ENCODE measurements at places on chromosomes 1 and 21.

DNA sequence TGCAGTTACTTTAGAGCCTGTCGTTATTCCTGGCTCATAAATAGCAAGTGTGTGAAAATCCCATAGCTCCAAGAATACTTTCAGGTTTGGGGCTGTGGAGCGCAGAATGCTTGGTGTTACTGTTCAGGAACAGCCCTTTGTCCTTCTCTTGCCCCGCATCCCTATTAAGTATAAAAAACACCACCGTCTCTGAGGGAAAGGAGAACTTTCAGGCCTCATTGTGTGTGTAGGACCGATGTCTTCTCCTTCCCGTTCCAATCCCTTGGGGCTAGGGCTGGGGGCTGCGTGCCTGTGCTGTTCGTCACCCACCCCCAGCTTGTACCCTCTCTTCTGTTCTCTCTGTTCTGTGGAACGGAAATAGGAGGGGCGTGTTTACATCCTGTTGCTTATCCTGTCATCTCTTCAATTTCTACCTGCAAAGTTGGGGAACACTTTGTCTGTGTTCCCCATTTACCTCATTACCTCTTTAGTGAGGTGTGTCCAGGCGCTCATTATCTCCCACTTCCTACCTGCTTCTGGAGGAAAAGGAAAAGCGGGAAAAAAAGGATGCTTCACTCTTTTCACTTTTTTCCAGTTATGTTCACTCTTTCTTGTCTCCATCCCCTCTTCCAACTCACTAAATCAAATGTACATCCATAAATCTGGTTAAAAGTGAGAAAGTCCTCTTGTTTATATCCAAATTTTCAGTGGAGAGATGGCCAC, 788 bp upstream of the TXNIP start:
- DNase-seq: peak; percentile 69

DNA sequence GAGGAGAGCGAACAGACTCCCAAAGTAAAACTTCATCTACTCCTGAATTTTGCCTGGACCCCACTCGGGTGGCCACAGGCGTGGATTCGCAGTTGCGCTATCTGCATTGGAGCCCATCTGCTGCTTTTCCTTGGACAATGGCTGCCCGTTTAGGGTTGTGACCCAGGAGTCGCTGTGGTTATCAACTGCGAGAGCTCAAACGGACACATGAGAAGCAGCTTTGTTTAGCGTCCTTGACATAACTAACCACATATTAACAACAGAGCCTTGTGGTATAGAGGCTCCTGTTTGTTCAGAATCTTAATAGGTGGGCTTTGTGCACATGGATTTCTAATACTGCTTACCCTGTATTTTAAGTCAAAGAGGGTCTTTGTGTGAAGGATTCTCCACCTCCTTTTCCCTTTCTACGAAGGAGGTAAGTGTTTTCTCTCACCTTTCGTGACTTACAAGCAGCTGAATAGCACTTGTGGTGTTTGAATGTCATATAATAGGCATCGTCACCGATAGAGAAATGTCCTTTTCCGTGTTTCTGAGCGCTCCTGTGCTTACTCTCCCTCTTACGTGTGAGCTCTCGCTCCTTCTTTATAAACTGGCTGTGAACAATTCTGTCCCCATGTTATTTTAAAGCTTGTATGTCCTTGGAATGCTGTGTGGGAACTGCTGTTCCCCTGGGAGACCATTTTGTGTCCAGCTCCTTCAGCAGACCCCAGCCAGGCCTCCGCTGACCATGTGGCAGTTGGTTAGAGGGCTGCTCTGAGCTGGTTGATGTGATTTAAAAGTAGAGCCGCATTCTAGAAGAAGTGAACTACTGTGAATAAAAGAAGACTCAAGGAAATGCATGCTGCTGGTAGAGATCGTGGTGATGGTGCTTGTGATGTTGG, 441.4 kb downstream of the RPS6KC1 start:
- DNase-seq: no peak

GRCh38 chr1:154178013-154178412, 13.9 kb downstream of the TPM3 start:
- no peak for DNase-seq

GRCh38 chr1:84505493-84506001, 639 bp upstream of the SPATA1 start:
- peak; percentile 57 for DNase-seq

DNA sequence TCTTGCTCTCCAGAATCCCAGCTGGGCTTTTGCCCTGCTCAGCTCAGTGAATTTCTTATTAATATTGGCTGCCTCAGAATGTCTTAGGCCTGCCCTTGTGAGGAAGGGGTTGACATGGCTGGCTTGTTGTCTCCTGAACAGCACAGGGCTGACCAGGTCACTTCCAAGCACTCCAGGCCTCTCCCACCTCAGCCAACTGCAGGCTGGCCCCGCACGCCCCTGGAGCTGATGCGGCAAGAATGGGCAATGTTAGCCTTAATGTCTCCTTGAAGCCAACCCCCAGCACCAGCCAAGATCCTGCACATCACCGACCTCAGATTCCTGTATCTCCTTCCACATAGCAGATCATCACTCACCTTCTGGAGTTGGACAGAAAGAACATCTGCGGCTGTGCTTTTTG, 598.6 kb downstream of the AJAP1 start:
- no peak for DNase-seq

DNA sequence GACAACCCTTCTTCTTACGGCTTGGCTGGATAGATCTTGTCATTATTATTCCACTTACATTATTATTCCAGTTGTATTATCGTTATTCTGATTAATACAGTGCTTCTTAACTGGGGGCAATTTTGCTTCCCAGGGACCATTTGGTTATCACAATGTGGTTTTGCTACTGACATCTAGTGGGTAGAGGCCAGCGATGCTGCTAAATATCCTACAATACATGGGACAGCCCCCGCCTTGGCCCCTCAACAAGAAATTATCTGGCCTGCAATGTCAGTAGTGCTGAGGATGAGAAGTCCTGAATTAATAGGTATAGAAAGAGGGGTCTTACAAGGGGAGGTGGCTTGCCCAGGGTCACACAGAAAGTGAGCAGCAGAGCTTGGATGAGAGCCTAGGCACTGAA, 105.6 kb downstream of the PTPRU start:
- no peak for DNase-seq

DNA sequence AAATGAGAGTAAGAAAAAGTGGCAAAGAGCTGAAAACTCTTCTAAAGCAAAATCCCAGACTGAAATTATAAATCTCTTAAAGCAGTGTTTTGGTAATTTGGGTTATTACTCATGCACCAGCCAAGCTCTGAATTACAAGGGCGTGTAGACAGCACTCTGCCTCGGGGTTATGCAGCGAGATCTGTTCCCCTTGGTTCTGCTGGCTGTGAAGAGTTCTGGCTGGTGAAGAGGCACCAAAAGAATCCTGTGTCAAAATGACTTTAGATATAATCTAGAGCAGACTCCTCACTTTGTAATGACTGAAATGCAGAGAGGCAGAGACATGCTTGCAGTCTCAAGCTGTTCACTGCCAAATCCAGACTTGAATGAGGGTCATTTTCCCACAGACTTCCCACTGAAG, 461.8 kb upstream of the CXADR start:
- DNase-seq: no peak

DNA sequence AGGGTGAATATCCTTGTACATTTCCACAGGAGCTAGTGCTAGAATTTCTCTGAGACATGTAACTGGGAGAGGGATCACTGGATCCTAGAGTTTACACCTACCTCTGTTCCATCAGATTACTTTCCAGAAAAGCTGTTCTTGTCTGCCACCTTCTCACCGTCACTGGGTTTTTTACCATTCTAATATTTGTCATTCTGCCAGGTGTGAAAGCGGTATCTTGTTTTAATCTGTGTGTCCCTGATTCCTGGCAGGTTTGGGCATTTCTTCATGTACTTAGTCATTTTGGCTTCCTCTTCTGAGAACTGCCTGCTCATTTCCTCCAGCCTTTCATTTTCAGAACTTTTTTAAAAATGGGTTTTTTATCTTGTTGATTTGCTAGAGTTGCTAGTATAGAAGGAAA, 5.1 kb downstream of the PMF1 start:
- peak; percentile 62 for DNase-seq

GRCh38 chr1:117009132-117009531, 7.6 kb downstream of the CD101 start:
- DNase-seq: no peak

DNA sequence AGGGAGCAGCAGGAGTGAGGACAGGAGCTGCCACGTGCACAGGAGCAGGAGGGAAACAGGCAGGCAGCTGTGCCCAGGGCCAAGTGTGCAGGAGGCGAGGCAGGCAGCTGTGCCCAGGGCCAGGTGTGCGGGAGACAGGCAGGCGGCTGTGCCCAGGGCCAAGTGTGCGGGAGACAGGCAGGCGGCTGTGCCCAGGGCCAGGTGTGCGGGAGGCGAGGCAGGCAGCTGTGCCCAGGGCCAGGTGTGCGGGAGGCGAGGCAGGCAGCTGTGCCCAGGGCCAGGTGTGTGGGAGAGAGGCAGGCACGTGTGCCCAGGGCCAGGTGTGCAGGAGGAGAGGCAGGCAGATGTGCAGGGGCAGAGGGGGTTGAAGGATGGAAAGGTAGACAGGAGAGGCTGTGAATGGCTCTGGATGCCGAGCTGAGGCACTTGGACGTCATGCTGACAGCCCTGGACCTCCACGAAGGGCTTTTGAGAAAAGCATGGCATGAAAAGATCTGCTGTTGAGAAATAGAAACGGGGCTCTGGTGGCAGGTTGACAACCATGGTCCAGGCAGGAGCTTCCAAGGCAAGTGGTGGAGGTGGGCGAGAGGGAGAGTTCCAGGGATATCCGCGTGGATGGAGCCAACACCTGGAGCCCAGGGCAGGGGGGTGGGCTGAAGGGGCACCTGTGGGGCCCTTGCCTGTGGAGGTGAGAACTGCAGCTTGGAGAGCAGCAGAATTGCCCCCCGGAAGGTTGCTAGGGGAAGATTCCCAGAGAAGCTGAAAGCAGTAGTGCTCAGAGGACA, 19.1 kb upstream of the NPHP4 start:
- peak; percentile 21 for DNase-seq

DNA sequence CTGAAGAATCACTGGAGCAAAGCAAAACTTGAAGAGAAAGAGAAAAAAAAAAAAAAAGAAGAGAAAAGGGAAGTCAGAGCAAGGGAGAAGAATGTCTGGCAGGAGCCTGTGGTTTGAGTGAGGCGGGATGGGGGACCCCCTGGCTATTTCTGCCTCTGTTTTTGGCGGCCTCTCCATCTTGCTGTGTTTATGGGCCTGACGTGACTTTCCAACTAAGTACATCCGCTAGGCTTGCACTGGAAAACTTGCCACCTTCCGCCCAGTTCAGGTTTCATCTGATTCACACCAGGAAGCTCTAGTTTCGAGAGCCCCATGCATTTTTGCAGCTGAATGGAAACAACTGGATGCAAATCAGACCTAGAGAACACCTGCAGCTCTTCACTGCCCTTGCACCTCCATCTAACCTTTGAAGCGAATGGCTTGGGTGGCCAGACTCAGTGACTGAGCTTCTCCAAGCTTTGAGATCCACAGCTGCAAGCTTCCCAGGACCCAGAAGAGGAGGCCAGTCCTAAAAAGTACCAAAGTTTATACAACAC, 28.0 kb downstream of the TBX15 start:
- peak; percentile 71 for DNase-seq

DNA sequence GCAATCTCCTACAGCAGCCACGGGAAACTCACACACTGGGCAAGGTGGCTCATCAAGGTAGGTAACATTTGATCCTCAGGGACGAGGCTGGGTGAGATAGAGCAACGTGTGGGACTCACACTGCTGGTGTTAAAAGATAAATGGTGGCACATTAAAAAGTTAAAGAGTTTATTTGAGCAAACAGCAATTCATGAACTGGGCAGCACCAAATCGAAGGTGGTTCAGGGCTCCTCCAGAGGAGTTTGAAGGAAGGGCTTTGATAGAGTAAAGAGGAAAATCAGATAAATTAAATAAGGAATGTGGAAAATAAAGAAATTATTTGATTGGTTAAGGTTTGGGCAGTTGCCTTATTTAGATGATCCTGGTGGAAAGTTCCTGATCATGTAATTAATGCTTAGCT, 23.6 kb upstream of the TMEM51 start:
- no peak for DNase-seq

GRCh38 chr1:3491291-3492246, 37.1 kb downstream of the ARHGEF16 start:
- DNase-seq: peak; percentile 85

GRCh38 chr1:50516056-50516455, 92.8 kb upstream of the DMRTA2 start:
- DNase-seq: no peak

GRCh38 chr1:218683242-218683641, 338.1 kb downstream of the TGFB2 start:
- no peak for DNase-seq

- DNase-seq: no peak
Measured at GRCh38 chr1:35524106-35524505, 33.1 kb downstream of the KIAA0319L start.

GRCh38 chr1:183808296-183809027, 3.5 kb downstream of the RGL1 start:
- DNase-seq: no peak

GRCh38 chr1:219265026-219265515, 91.4 kb downstream of the LYPLAL1 start:
- no peak for DNase-seq

DNA sequence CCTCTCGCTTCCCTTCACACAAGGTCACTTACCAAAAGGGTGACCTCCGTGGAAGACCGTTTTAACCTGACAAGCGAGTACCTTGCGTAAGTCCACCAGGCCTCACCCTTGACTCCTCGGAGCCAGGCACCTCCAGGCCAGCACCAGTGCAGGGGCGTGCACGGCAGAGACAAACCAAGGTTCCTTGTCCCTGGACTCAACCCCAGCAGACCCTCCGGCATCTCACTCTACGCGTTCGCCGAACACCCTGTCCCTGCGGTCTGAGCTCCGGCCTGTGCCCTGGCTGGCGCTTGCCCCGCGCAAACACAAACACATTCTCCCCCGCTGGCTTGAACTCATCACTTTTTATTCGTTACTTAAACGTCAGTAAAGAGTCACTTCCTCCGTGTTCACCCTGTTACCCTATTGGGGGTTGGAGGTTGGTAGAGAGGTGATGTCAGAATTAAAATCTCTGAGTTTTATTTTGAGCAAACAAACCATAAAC, 4.5 kb downstream of the TBX15 start:
- DNase-seq: no peak

GRCh38 chr1:154154534-154155191, at the start of gene NUP210L:
TSS of gene NUP210L (minus strand) at chr1:154155073.
- no peak for DNase-seq

DNA sequence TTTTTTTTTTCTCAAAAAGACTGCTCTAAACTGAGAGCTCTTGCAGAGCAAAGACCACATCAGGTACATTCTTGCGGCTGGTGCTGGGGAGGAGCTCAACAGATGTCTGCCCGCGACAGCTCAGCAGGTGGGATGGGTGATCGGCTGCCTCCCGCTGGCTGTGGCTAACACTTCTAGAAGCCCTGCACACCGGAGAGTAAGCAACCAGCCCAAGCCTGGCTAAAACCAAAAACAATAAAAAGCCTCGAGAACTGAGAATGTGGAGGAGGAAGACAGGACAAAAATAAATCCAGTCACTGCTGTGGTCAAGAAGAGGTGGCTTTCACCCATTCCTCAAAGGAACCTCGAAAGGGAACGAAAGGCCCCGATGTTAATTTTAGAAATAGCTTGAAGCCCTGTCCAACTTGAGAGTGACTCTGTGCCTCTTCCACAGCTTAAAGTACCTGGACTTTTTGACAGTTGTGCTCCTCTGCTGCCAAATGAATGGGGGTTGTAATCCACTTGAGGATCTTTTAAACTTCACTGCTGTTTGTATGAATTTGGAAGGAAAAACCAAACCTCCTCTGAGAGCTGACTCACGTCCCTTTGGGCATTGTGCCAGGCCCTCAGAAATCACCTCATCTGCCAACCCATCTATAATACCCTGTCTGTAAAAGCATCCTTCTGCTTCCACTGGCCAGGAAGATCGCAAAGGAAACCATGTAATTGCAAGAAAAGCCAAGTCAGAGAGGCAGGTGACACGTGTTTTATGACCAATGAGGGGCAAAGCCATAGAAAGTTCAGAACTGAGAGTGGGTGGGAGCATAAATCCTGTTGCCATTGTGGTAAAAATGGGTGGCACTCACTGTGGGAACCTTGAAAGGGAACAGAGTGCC, 78.6 kb downstream of the KCNN3 start:
- DNase-seq: peak; percentile 97

Measured in RPMI8226 (cell line).